Muscle of arm (tissue), 14 donors: ENCODE measurements at places on chromosomes 7 and 10. TPM values are rescaled to one million over a fixed set of nuclear protein-coding genes. Genes with fewer than 3 reads are reported as not detected.
A peak's percentile ranks its signal among the peaks of the same experiment; 100 is the strongest.

DNA sequence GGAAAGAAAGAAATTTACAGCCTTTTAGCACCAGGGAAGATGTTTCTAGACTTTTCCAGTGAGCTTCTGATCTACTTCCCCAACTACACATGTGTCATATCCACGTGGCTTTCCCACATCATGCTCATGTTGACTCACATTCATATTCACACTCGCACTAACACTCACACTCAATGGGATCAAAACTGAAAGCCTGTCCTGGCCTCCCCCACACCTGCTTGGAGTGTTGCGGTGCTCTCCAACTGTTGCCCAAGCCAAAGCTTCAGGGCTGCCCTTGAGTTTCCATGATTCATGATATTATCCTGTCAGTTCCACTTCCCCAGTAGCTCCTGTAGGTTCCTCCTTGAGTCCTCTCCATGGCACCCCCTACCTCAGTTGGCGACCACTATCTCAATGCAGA lies 444.4 kb downstream of the GATA3 start:
- no peak for DNase-seq

GRCh38 chr7:69773535-69774225 lies 175.4 kb downstream of the AUTS2 start:
- no peak for DNase-seq

DNA sequence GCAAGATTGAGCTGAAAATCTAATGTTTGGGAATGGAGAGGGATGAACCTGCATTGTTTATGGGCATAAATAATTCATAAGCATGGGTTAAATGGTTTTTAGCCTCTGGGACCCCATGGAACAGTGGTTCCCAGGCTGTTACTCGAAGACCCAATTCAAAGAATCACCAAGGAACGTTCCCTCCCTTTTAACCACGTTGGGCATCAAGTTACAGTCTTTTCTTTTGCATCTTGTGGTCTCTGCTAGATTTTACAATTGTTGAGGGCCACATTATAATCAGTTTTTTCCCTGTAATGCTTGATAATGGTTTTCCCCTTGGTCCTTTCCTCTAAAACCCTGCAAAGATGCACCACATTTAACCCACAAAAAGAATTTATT lies 2.5 kb downstream of the CALN1 start:
- DNase-seq = no peak

DNA sequence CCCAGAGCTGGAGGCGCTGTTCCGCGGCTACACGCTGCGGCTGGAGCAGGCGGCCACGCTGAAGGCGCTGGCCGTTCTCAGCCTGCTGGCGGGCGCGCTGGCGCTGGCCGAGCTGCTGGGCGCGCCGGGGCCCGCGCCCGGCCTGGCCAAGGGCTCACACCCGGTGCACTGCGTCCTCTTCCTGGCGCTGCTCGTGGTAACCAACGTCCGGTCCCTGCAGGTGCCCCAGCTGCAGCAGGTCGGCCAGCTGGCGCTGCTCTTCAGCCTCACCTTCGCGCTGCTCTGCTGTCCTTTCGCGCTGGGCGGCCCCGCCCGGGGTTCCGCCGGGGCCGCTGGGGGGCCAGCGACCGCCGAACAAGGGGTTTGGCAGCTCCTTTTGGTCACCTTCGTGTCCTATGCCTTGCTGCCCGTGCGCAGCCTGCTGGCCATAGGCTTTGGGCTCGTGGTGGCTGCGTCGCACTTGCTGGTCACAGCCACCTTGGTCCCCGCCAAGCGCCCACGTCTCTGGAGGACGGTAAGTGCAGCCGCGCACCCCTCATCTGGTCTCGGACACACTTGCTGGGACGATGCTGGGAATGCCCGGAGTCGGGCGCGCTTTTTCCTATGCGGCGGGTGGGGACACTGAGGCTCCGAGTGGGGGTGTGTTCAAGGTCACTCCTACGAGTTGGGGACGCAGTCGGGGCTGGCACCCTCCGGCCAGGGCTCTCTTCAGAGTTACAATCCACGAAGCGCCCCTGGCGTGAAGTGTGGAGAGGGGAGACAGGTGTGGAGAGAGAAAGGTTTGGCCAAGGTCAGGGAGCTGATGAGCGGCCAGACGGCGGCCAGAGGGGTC lies 717 bp downstream of the ADCY1 start:
- DNase-seq = peak; percentile 45

GRCh38 chr10:80894797-80895467 lies 357.2 kb downstream of the SH2D4B start:
- DNase-seq = no peak

The CALN1 gene
- 1.3 TPM for polyA plus RNA-seq

The CBX3 gene
- polyA plus RNA-seq = 163 TPM

The IFIT1B gene
- polyA plus RNA-seq = 0.23 TPM
